ENCODE measurements at places on chromosomes 7 and 10.

DNA sequence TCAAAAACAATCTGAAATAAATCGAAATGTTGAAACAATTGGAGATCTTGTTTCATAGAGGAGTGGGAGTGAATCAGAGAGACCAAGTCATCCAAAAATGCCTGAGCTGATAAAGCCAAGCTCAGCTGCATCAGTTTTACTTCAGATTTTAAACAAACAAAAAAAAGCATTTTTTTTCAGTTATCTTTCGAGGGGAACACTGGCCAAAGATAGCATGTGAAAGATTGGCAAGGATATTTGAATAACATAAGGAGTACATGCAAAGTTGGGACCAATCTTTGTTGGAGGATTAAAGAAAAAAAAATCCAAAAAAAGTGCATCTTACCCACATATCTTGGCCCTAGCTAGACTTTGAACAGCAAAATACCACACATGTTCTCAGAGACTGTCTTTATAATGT, 47.2 kb downstream of the RHOBTB1 start:
- no peak for DNase-seq

- no peak for DNase-seq
Observed at GRCh38 chr10:3310016-3310784, 137.6 kb upstream of the PITRM1 start.

DNA sequence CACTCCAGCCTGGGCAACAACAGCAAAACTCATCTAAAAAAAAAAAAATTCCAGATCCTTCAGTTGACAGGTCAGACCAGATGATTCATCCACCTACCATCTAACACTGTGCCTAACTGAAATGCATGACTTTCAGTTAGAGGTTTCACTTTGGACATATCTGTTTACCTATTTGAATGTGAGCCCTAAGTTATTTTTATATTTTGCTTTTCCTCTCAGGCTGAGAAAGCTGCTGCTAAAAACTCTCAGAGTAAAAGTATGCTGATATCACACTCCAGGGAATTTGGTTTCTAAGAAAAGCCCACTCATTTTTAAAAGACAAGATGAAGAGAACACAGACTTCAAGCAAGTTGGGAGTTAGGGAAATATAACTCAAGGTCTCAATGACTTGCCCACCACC, 126.0 kb downstream of the SGMS1 start:
- DNase-seq, result no peak

GRCh38 chr10:131946880-131947279, 34.8 kb downstream of the BNIP3 start:
- DNase-seq, result no peak

GRCh38 chr7:111951052-111951451, 255.1 kb downstream of the DOCK4 start:
- DNase-seq, result no peak

DNA sequence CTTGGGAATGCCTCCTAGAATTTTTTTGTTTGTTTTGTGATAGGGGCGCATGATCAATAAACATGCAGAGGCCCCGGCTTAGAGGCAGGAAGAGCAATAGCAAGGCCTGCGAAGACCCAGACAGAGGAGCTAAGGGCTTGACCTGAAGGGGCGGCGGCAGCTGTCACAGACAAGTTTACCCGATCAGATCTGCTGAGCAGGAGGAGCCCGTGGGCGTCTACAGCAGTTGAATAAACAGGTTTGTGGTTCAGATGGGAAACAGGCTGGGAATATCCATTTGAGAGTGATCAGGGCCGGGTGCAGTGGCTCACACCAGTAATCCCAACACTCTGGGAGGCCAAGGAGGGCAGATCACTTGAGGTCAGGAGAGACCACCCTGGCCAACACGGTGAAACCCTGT, 126.0 kb upstream of the CALN1 start:
- DNase-seq, result no peak

GRCh38 chr7:4066206-4066605, 615.9 kb upstream of the FOXK1 start:
- no peak for DNase-seq

DNA sequence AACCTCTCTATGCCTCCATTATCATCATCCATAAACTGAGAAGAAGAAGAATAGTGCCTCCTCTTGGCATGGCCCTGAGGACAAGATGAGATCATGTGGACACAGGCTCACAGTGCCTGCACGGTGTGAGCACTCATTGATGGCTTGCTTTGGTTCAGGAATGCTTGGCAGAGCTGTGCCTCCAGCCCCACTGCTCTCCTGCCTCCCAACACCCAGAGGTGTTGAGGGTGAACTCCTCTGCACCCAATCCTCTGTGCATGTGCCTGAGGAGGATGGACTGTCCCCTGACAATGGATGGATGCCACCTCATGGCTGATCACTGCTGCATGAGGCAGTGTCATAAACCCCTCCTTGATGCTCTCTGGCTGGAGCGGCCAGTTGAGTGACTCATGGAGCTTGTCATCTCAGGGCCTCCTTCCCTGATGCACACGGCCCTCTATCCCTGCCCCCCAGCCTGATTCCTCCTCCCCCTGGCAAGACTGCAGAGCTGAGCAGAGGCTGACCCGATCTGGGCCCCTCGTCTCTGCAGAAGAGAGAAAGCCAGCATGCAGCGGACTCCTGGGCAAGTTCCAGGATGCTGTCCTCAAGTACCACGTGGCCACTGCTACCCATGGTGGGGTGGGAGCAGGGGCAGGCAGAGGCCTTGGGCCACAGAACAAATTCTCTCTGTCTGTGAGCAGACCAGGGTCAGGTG, 136.3 kb downstream of the KCNMA1 start:
- DNase-seq, result no peak

- no peak for DNase-seq
Observed at GRCh38 chr10:29738341-29738740, 103.6 kb upstream of the SVIL start.

GRCh38 chr7:140048989-140049338, 13.8 kb downstream of the PARP12 start:
- no peak for DNase-seq
